ENCODE measurements at places on chromosomes 1 and 21.
A peak's percentile ranks its signal among the peaks of the same experiment; 100 is the strongest.

- DNase-seq: no peak
Measured at GRCh38 chr1:44890007-44890406, 47.0 kb upstream of the PTCH2 start.

GRCh38 chr1:182069028-182069466 lies 7.5 kb upstream of the ZNF648 start:
- DNase-seq: no peak

DNA sequence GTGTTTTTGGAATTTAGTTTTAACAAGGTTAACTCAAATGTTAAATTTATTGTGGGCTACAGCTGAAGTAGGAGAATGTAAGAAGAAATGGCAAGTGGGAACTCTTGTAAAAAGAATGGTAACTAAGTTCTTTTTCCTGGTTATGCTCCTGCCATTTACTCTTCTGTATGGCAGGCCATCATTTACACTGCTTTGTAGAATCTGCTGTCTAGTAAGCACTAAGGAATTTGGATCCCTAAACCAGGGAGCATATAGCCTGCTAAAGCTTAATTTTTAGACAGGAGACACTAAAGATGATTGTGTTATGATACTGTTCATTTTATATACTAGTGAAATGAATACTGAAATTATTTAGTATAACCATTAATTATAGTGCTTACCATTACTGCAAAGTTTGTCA lies 85.3 kb downstream of the CAMTA1 start:
- no peak for DNase-seq

- DNase-seq: no peak
Measured at GRCh38 chr1:37795340-37796125, 1.9 kb downstream of the MANEAL start.

GRCh38 chr1:247647864-247648263 lies 31.7 kb downstream of the OR13G1 start:
- no peak for DNase-seq

DNA sequence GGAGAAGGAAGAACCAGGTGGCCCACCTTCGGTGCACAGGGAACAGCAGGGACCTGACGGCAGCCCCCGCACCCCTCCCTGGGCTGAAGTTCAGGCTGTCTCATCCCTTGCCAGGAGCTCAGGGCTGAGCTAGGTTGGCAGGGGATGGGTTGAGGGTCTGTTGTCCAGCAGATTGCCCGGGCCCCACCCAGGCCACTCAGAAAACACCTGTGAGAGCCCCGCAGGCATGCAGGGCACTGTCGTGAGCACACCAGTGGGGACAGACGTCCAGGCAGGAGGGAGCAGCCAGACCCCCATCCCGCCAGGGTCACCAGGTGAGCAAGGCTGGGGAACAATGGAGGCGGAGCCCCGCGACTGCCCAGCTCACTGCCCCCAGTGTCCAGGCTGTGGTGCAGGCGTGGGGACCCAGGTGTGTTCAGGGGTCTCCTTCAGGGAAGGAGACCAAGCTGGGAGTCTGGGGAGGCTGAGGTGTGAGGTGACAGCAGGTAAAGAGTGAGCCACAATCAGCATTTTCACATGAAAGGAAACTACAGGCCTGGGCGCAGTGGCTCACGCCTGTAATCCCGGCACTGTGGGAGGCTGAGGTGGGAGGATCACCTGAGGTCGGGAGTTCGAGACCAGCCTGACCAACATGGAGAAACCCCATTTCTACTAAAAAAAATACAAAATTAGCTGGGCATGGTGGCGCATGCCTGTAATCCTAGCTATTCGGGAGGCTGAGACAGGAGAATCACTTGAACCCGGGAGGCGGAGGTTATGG lies 9.4 kb upstream of the SAMD11 start:
- DNase-seq: no peak

- DNase-seq: no peak
Measured at GRCh38 chr1:213676736-213677135, 311.0 kb upstream of the PROX1 start.

GRCh38 chr1:186605762-186606350 lies 74.4 kb downstream of the PTGS2 start:
- no peak for DNase-seq

DNA sequence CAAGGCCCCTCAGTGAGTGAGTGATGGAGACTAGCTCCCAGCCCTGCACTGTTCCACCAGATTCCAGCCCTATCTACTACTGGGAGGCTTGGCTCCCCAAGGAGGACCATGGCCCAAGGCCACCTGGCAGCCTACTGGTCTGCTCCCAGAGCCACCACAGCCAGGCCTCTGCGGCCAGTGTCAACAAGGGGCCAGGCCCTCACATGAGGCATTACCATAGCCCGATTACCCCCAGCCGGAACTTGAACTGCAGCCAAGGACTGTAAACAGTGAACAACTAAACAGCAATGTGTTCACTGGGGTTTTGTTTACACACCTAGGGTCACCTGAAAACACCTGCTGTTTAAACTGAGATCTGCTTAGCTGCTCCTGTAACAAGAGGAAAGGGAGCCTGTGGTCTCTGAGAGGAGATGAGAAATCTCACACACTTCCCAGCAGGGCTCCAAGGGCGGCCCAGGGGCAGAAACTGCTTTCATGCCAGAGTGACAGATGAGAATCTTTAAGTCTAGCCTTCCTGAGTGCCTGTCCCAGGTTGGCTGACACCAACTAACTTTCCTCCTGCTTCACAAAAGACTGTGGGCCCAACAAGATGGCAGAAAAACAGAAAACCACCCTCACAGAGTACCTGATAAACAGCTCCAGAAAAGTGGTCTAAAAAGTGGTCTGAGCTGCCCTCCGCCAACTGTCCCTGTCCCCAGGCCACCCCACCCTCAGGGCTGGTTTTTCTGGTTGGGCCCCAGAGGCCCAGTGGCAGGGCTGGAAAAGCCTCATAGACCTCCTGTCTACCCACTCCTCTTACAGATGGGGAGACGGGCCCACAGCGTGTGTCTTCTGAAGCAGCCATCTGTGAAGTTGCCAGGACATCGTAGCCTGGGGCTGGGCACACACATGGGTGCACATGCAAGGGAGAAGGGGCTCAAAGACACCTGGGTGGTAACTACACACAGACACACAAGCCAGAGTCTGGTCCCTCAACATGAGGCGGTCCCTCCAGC lies 28.8 kb downstream of the MEF2D start:
- DNase-seq: no peak

GRCh38 chr1:11752359-11753088 lies 9.5 kb upstream of the C1orf167 start:
- DNase-seq: no peak

- DNase-seq: no peak
Measured at GRCh38 chr1:228727681-228728171, 7.6 kb upstream of the RHOU start.

DNA sequence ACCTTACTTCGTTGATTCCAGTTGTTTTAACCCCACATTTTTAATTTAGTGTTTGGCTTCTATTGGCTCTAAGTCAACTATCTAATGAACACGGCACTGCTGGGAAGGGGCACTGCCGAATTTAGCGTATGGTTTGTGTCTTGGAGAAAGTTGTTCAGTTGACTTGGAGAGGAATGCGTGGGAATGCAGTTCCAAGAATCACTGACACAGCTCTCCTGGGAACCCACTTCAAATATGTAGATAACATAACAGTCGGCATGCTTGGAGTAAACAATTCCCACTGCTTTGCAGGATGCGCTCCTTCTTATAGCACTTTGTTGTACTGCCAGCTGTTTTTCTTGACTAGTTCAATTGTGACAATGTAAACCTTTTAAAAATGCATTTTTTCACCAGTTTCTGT lies 104.3 kb downstream of the RYR2 start:
- DNase-seq: no peak

- no peak for DNase-seq
Measured at GRCh38 chr1:99681583-99681982, 35.7 kb downstream of the PALMD start.

- DNase-seq: no peak
Measured at GRCh38 chr1:116306840-116307442, 66.1 kb upstream of the ATP1A1 start.

- DNase-seq: no peak
Measured at GRCh38 chr1:234520908-234521817, 42.2 kb upstream of the TARBP1 start.

GRCh38 chr21:18812308-18812707 lies 408.7 kb upstream of the TMPRSS15 start:
- DNase-seq: no peak

- DNase-seq: no peak
Measured at GRCh38 chr1:241591317-241591716, 48.9 kb downstream of the CHML start.

DNA sequence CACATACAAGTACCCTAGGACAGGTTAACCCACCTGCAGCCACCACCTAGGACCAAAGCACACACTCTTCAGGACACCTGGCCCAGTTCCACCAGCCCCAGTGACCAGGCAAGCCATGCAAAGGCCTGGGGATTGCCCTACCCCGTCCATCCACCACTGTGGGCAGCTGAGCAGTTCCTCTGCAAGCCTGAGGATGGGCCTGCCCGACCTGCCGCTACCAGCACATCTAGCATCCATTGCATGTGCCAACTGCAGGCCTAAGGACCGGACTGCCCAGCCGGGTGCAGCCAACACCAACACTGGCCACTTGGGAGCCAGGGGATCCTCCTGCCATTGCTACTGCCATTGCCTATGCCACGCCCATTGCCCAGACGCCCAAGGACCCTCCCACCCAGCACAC lies 558.3 kb downstream of the SMYD3 start:
- DNase-seq: no peak

DNA sequence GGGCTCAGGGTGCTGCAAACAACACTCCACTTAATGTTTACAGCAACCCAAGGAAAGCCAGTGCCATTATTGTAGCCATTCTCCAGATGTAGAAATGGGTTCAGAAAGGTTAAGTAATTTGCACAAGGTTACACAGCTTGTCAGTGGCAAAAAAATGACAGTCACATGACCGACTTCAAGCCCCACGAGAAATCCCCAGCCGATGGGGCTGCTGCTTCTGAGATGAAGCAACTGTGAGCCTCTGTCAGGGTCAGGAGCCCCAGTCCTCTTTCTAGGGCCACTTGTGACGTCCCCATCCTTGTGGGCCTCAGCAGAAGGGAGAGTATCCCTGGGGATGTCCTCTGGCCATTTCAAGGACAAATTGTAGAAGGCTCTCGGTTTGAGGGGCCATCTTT lies 54.8 kb downstream of the EDN2 start:
- DNase-seq: no peak

DNA sequence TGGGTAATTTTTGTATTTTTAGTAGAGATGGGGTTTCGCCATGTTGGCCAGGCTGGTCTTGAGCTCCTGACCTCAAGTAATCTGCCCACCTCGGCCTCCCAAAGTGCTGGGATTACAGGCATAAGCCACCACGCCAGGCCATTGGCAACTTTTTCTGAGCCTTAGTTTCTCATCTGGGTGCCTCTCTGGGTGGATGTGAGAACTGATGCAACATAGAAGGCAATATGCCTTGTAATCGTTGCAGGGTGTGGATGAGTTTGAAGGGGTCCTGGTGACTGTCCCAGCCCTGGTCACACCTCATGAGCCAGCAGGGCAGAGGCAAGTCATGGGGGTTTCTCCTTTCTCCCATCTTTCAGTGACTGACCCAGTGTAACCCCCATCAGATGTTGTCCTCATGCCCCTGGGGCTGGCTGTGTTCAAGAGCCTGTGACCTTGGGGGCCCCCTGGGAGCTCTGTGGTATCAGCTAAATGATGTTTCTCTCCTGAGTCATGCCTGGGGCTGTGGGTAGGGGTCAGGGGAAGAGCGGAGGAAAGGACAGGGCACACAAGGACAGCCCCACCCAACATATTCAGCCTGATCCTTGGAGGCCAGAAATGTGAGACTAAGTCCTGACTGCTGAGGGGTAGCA lies 3.6 kb downstream of the COL9A2 start:
- DNase-seq: no peak

GRCh38 chr21:33434770-33435360 lies 31.7 kb downstream of the IFNGR2 start:
- no peak for DNase-seq

DNA sequence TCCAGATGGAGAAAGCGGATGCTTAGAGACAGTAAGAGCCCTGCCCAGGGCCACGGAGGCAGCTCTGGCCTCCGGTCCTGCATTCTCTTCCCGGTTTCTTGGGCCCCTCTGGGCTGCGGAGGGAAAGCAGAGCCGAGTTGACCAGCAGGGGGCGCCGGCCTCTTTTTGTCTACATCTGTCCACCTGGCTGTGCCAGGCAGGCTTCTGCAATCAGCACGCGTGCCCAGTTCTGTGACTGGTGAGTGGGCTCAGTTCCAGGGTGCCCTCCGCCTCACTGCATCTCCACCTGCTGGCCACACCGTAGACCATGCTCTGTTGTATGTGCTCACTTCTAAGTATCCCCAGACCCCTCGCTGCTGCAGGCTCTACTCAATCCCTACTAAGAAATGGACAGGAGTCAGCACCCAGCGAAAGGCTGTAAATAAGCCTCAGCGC lies 6.7 kb upstream of the HUNK start:
- DNase-seq: peak; percentile 22

- DNase-seq: no peak
Measured at GRCh38 chr1:31401241-31401640, 11.8 kb upstream of the SERINC2 start.

- DNase-seq: no peak
Measured at GRCh38 chr1:108114033-108114599, 86.0 kb downstream of the SLC25A24 start.

DNA sequence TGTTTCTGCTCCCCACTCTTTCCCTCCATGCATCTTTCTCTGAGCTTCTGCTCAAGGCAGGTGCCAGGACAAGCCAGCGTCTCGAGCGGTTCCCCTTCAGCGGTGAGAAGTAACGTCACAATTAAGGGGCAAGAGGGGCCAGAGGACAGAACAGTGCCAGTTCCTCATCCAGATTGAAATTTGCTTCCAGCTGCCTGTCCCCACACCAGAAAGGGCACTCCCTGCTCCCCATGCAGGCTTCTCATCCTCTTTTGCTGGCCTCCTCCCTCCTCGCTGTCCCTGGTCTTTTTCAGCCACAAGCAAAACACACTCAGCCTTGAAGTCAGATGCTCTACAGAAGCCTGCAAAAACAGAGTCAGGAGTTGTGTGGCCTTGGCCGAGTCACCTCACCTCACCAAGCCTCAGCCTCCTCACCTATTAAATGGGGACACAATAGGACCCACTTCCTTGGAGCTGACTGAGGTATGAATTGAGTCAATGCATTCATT lies 35.0 kb upstream of the ECE1 start:
- DNase-seq: no peak

DNA sequence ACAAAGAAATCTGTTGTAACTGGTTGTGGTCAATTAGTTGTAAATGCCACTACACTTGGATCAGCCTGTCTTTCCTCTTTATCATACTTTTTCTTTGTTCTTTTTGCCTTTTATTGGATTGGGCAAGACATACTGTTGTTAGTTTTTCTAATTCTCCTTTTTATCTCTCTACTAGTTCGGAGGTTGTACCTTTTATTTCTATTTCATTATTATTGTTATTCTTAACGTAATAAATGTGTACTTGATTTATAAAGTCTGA lies 59.2 kb downstream of the IVNS1ABP start:
- DNase-seq: no peak

- DNase-seq: no peak
Measured at GRCh38 chr1:96308314-96308713, 413.3 kb upstream of the PTBP2 start.

- no peak for DNase-seq
Measured at GRCh38 chr1:165628147-165628822, 2.7 kb upstream of the MGST3 start.

GRCh38 chr1:30034627-30035521 lies 688.5 kb downstream of the MATN1 start:
- no peak for DNase-seq
